ENCODE measurements at places on chromosomes 7 and 10. TPM values are rescaled to one million over a fixed set of nuclear protein-coding genes. Genes with fewer than 3 reads are reported as not detected.

GRCh38 chr10:80333983-80334382 is 22.6 kb downstream of the DYDC1 start:
- no peak for DNase-seq

DNA sequence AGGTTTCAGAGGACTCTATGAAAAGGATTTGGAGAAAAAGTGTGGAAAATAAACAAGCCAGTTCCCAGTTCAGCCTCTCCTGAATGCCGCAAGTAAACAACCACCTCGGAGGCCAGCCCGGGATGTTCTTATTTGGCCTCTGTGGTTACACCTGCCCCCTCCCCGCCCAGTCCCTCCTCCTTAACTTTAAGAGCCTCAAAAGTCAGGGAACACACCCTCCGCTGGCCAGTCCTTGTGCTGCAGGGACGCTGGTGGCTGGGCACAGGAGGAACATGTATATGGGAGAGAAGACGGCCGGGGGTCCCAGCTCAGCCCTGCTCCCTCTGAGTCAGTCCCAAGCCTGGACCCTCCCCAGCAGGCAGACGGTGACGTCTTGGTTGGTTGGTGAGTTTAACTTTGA is 6.1 kb downstream of the CHST3 start:
- DNase-seq, result no peak

DNA sequence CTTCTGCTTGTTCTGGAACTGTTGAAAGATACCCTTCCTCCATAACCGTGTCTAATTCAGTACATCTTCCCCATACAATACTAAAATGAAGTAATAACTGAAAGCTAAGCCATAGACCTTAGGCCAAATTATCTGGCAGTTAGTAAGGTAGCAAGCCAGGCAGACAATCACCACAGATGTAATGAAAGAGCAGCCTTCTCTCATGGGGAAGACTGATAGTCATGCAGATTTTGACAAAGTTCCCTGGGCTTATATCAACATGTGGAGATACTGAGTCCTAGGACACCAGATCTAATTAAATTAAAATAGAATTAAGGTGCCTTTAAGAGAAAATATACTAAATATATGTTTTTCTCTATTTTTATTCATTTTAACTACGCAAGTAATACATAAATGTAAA is 61.5 kb downstream of the PON1 start:
- DNase-seq, result no peak

DNA sequence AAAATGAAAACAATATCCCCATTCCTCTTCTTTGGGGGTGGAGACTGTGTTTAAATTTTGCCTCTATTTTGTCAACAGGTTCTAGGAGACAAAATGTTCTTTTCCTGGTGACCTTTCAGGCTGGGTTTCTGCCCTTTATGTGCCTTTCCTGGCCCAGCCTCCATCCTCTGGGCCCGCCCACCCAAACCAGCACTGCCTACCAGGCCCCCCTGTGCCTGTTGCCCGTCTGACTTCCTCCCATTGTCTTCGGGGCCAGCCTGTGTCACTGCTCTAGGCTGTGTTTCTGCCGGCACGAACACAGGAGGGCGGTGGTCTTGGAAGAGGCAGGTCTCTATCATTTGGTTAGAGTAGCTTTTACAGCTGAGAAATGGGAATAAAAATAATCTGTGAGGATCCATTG is 13.9 kb downstream of the TSPAN14 start:
- DNase-seq, result peak; percentile 64

GRCh38 chr10:132319853-132320653 is 11.9 kb upstream of the LRRC27 start:
- DNase-seq, result no peak

DNA sequence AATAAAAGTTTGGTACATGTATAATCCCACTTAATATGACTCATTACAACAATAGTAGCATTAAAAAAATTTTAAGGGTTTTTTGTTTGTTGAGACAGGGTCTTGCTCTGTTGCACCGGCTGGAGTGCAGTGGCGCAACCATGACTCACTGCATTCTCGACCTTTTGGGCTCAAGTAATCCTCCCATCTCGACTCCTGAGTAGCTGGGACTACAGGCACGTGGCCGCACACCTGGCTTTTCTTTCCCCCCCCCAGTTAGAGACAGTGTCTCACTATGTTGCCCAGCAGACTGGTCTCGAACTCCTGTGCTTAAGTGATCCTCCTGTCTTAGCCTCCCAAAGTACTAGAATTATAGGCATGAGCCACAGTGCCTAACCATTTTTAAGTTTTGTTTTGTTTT is 40.7 kb downstream of the KMT2C start:
- DNase-seq, result no peak

- DNase-seq, result no peak
These were observed 12.4 kb downstream of the GNAT3 start for GRCh38 chr7:80499350-80499953.

GRCh38 chr10:27360581-27361172 is 120.1 kb upstream of the ACBD5 start:
- peak; percentile 88 for DNase-seq

GPER1 gene
- not detected for total RNA-seq

SH2B2 gene
- 0.89 TPM for total RNA-seq

PCGF6 gene
- 6.7 TPM for total RNA-seq

CACNB2 gene
- 0.39 TPM for total RNA-seq
